ENCODE measurements at places on chromosomes 2 and 18.

DNA sequence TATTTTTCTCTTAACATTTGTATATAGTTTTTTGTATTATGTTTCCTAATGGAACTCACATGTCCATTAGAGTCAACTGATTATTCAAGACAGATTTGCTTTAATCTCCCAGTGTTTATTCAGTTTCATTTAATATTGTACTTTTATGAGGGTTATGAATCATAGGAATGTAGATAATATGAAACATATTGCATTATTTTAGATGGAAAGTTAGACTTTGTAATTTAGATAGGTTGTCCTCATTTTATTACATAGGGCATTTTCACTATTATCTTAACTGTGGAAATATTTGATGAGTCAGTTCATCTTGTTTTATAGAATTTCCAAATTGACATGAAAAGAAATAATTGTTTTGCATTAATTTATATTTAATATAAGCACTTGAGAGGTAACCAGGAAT is 240.8 kb downstream of the PLCL1 start:
- DNase-seq = no peak

DNA sequence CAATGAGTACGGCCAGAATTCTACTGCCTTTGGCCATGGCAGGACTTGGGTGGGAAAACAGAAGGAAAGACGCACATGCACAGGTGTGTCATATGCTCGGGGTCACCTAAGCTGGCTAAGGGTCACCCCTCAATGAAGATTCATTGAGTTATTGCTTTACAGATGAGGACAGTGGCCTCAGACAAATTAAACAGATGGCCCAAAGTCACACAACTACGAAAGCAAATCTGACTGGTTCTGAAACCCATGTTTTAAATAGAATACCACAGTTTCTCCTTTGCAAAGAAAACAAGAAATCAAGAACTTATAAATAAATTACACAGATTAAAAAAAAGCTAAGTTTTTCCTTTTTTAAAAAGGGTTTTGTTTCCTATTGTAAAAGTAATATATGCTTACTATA is 70.5 kb downstream of the ID2 start:
- DNase-seq = no peak

GRCh38 chr18:31206071-31206470 is 43.4 kb upstream of the DSC1 start:
- no peak for DNase-seq

DNA sequence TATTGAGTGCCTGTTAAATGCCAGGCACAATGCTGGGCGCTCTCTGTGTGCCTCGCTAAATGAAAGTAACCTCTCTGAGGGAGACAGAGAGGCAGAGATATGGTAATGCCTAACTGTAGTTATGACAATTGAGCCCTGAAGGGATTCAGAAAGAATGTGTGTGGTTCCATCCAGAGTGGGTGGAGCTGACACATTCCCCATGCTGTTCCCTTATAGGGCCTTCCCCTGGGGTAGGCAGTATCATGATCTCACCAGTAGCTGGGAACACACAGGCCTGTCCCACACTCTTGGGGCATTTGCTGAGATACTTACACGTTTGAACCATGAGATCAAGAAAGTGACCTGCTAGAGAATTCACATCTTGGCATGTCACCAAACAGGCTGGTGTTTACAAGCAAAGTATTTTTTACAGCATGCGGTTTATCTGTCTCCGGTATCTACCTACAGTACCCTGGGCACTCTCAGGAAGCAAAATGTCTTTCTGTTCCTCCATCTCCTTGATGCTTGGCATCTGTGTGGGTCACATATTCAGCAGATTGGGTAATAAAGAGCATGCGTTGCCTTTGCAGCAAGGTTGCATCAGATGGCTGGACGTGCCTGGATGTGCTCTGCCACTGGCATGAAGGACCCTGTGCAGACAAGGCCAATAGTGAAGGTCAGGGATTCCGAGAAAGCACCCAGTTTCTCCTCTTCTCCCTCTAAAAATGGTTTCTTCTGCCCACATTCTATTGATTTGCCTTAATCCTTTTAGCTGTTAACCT is 9.4 kb downstream of the CTIF start:
- no peak for DNase-seq

Data from esophagus squamous epithelium (tissue), 5 donors.